GM03348 (cell line): ENCODE measurements at places on chromosomes 7 and 10.

DNA sequence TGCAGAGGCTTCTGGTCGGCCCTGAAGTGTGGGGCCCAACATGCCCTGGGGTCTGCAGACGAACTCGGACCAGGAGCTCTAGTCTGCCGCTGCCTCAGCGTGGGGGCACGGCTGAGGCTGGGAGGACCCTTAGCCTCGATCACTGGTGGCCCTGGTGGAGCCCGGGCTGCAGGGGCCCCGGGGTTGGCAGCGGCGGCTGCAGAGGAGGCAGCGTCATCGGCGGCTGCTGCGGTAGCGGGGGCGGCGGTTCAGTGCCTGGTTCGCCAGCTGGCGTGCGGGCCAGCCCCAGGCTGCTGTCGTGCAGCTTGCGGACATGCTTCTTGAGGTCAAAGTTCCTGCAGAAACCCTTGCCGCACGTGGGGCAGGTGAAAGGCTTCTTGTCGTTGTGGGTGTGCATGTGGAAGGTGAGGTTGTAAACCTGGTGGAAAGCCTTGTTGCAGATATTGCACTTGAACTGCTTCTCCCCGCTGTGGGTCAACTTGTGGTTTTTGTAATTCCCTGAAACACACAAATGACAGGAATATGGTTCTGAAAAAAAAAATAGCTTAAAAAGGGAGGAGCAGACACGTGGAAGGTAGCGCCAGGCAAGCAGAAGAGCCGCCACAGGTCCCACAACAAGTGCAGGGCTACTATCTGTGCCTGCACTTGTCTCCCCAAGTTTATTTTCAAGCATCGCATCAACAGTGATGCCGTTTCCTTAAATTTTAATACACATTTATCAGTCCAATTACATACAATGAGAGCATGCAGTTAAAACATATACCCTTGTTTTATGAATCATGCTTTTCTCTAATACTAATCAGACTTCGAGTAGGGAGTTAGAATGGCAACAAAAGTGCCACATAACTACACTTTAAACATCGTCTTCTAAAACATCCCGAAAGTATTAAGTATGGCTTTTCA, 2.4 kb downstream of the FEZF1 start:
- no peak for DNase-seq

DNA sequence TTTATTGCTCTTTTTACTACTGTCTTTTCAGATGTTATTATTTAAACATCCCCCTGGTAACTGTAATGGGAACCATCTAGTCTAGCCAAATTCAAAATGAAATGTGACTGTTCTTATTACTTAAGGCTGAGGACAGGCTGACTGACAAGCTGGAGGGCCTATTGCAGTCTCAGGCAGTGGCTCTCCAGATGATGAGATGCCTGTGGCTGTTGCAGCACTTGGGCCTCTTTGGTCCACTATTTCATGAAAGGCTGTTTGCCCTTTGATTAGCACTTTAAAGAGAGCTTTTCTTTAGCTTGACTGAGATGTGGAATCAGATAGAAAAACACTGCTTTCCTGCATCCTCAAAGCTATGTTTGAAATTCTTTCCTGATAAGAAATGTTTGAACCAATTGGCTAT, 540.5 kb downstream of the SORCS3 start:
- DNase-seq = no peak

DNA sequence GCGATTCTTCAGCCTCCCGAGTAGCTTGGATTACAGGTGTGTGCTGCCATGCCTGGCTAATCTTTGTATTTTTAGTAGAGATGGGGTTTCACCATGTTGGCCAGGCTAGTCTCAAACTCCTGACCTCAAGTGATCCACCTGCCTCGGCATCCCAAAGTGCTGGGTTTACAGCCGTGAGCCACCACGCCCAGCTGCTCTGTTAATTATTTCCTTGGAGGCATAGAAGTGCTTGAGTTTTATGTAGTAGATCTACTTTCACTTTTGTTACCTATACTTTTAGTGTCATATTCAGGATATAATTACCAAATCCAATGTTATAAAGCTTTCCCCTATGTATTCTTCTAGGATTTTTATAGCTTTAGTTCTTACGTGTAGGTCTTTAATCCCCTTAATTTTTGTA, 1093.0 kb downstream of the GATA3 start:
- DNase-seq = no peak

- no peak for DNase-seq
These were observed 8.6 kb upstream of the TLX1 start for GRCh38 chr10:101122270-101123084.

DNA sequence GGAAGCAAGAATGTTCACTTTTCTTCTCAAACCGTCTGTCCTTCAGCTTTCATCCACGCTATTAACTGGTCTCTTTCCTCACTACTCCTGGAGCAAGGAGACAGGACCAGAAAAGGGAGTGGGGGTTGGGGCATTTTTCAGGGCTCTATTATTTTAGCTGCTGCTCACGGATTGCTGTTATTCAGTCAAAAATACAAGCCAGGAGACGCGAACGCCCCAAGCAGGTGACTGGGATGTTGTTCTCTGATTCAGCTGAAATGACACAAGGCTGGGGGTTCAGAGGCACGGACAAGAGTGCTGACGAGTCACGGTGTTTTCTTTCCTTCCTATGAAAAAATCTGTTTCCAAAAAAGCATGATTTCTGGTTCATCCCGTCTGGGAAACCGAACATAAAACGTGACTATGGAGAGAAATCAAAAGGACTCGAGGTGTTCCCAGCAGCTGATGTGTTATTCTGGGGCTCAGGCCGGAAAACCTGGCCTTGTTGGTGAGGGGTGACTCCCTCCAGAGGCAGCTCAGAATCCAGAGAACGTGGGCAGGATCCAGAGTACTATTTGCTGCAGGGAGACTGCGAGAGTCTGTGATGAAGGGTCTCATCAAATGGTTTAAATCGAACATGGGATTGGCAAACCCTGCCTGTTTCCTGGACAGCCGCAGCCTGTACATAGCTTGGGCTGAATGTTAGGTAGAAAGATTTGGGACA, 3.5 kb upstream of the INHBA start:
- DNase-seq = no peak

DNA sequence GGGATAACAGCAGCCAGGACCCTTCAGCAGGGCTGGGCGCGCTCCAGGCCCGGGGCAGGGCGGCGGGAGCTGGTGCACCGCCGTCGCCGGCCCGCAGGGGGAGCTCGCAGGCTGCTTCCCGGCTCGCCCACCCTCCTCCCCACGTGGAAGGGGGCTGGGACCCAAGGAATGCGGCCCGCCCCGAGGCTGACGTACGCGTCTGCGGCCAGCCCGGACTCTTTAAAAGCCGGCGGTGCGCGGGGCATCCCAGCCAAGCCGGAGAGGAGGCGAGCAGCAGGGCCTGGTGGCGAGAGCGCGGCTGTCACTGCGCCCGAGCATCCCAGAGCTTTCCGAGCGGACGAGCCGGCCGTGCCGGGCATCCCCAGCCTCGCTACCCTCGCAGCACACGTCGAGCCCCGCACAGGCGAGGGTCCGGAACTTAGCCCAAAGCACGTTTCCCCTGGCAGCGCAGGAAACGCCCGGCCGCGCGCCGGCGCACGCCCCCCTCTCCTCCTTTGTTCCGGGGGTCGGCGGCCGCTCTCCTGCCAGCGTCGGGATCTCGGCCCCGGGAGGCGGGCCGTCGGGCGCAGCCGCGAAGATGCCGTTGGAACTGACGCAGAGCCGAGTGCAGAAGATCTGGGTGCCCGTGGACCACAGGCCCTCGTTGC, at the start of gene PFKFB3:
Gene PFKFB3, plus strand, starts transcription at position 249 of the 647 bp plus-strand sequence. Its CDS starts 329 bp downstream, at position 578.
- DNase-seq = peak; percentile 99

DNA sequence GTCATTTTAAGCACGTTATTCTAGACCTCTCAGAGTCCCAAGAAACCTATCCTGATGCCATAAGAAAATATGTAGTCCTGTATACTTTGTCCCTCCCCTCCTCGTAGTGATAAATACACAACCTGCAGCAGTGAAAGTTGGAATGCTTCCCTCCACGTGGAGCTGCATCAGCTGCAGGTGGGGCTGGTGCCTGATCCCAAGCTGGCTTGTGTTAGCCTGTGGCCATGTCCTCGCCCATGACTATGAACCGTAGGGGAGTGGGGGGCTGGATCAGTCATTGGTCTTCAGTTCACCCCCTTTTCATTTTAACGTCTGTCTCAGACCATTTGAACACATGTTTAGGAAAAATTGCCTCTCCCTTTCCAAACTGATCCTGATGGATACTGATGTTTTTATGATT, 171.4 kb upstream of the HABP2 start:
- DNase-seq = no peak

DNA sequence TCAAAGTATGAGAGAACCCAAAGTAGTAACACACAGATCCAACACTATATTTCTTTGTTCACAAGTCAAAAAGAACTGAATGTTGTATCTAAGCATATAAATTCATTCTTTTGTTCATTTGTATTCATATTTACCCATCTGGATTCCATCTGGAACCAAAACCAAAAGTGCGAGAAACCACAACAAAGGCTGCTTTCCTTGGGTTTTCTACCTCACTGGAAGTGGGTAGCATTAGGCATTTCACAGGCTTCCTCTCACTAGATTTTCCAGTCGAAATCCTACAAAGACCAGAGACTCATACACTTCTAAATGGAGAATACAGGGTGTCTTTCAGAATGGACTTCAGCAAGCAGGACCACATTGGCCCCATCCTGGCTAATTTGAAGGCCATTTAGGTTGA, 109.8 kb upstream of the WNT16 start:
- no peak for DNase-seq

- peak; percentile 58 for DNase-seq
These were observed 2.8 kb downstream of the AGAP3 start for GRCh38 chr7:151088856-151089699.
